HepG2 (cell line): ENCODE measurements at places on chromosomes 4 and X.

GRCh38 chr4:19177616-19178015 is 1074.1 kb upstream of the SLIT2 start:
- DNase-seq: no peak

DNA sequence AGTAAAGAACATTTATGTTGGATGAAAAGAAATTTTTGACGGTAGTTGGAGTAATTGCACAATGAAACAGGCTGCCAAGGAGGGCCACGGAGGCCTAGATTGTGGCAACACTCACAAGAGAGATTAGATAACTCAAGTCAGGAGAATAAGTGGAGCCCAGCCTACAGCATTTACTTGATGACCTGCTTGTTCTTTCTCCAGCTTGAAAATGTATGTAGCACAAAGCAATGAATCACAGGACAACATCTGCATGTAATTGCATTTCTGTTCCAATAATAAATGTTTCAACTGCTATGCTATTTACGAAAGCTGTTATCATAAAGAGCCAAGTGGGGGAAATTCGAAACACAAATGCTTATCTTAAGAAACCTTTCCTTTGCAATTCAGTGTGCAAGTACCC is 221.2 kb upstream of the MID1 start:
- DNase-seq: no peak

- DNase-seq: no peak
These were observed 983.7 kb downstream of the STIM2 start for GRCh38 chr4:27844376-27844775.

- no peak for DNase-seq
These were observed 25.6 kb upstream of the CORIN start for GRCh38 chr4:47863486-47863885.

GRCh38 chr4:3085948-3086670 is 11.6 kb downstream of the HTT start:
- no peak for DNase-seq

DNA sequence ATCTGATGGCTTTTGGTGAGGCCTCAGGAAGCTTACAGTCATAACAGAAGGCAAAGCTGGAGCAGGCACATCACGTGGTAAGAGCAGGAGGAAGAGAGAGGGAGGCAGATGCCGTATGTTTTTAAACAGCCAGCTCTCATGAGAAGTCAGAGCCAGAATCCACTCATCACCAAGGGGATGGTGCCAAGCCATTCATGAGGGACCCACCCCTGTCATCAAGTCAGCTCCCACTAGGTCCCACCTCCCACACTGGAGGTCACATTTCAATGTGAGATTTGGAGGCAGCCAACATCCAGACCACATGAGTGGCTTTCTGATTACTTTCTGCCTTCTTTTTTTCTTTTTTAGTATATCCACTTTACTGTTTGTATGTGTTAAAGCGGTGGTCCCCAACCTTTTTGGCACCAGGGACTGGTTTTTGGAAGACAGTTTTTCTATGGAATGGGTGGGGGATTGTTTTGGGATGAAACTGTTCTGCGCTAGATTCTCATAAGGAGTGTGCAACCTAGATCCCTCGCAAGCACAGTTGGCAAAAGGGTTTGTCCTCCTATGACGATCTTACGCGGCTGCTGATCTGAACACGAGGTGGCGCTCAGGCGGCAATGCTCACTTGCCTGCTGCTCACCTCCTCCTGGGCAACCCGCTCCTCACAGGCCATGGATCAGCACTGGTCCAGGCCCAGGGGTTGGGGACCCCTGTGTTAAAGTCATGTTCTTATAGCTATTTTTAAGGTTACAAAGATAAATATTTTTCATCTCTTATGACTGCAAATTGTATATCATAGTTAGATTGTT is 61.7 kb downstream of the SLIT2 start:
- peak; percentile 21 for DNase-seq

DNA sequence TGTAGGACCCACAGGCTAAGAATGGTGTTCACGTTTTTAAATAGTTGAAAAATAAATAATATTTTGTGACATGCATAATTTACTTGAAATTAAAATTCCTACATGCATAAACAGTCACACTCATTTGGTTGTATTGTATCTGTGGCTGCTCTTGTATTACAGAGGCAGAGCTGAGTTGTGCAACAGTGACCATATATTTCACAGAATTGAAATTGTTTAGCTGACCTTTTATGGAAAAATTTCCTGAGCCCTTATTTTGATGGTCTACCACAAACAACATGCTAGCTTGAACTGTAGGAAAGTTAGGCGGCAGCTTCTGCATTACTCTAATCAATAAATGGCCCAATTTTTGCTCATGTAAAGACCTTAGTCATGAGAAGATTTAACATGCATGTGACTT is 633.4 kb upstream of the AADAT start:
- no peak for DNase-seq

DNA sequence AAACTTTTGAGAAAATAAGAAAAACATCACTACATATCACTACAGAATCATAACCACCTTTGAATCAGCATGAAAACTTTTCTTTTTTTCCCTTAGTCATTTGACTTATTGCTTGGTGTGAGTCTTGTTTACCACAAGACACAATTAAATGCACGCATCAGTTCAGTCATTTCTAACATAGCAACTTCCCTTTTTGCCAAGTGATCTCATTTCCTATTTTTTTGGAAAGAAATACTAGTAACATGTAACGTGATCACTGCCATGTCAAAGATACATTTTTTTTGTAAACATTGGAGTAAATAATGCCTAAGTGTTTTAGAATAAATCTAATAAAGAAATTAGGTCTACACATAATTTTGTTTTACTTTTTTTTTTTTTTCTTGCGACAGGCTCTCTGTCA is 5.1 kb upstream of the CXCL8 start:
- DNase-seq: no peak

- peak; percentile 37 for DNase-seq
These were observed 9.3 kb downstream of the PAGE4 start for GRCh38 chrX:49838374-49838773.

GRCh38 chr4:83171436-83172039 is 57.0 kb upstream of the PLAC8 start:
- peak; percentile 70 for DNase-seq

DNA sequence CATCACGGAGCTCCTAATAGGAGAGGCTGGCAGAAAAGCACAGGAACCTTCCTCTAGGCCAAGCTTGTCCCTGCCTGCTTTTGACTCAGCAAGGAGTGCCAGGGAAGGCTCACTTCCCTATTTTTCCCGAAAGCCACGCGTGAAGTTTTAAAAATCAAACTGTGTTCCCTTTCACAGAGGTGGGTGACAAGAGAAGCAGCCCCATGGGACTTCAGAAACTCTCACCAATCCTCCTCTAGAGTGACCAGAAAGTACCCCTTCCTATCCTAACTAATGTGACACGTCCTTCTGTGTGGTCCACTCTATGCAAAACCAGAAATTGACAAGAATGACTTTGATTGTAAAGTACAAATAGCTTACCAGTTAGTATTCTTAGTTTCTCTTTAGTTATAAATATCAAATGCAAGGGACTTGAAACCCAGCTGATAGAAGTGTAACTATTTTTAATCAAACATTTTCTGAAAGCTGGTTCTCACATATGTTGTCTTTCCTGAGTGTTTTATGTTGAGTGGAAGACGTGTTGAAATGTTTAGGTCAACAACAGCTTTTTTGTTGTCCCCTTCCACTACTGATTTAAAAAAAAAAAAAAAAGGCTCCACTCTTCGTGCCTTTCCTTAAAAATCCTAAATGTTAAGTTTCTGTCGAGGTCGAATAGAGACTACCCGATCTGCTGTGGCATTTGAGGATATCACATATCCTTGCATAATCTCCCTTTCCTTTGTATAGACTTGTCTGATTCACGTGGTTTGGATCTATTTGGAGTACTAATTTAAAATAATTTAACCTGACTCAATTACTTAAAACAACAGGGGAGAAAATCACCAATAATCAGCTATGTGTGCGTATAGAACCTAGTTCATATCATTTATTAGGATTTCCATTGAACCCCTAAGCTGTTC is 42.1 kb downstream of the NFKB1 start:
- DNase-seq: no peak

GRCh38 chr4:10129196-10130177 is 12.9 kb upstream of the WDR1 start:
- no peak for DNase-seq

DNA sequence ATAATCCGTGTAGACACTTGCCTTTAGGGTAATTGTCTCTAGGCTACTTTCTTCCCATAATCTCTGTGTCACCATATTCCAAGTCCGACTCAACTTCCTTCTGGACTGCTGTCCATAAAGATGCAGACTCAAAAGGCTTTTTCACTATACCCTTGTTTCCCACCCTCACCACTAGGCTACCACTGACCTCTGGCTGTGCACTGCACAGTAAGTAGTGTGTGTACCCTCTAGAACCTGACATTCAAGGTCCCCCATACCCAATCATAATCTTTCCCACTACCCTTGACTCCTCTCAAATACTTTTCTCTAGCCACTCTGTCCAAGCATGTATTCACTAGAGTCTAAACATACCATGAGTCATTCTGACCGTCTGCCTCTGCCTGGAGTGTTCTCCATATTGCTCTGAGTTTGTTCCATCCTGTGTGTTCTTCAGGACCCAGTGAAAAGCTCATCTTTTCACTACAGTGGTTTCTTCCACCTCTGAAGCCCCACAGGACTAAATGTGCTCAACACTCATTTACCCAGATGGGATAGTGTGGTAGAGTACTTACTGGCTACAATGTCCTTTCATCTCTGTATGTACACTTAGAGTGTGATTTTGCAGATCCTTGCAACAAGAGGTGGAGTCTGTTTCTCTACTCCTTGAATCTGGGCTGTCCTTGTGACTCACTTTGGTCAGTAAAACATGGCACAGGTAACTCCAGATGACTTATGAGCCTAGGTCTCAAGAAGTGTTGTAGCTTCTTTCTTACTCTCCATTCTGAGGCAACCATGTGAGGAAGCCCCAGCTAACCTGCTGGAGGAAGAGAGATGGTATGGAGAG is 17.4 kb downstream of the JADE3 start:
- no peak for DNase-seq

- DNase-seq: no peak
These were observed 287.0 kb upstream of the RASGEF1B start for GRCh38 chr4:81758574-81759264.

DNA sequence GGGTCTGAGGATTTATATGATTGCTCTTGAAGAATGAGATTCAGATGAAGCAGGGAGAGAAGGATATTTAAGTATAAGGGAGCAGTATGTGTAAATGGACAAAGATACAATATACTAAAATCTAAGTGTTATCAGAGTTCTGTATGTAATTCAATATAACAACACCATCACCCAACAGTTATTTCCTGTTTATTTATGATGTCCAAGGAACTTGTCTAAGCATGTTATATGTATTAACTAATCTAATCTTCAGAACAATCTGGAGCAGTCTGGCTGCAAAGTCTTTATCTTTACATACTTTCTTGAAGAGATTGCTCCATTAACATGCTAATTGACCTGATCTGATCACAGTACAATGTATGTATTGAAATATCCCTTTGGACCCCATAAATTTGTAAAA is 203.8 kb upstream of the WDFY3 start:
- no peak for DNase-seq

- no peak for DNase-seq
These were observed 60.1 kb upstream of the XAGE1B start for GRCh38 chrX:52576946-52577345.

- DNase-seq: no peak
These were observed 82.4 kb downstream of the AFAP1 start for GRCh38 chr4:7857238-7857701.

DNA sequence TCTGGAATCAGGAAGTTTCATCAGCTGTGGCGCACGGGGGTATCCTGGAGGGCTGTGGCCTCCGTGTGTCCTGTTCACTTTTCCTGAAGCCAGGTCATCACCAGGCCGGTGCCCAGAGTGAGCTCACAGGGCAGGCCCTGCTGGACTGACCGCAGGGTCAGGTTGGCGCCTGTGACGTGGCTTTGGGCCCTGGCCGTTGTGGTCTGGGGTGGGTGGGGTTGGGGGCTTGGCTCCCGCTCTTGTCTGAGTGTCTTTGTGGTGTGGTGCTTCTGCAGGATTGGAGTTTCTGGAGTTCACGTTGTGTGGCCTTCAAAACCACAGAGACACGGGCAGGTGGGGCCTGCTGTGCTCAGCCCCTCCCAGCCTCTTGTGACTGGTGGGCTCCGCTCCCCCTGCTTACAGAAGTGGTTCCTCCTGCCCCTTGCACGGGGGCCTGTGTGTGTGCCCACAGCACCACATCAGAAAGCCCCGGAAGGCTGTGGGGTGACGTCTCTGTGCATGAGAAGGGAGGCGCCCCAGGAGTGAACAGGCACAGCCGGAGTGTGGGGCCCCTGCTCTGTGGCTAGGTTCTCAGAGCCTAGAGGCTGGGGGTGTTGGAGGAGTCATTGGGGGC is 9.5 kb downstream of the RGS12 start:
- DNase-seq: no peak

DNA sequence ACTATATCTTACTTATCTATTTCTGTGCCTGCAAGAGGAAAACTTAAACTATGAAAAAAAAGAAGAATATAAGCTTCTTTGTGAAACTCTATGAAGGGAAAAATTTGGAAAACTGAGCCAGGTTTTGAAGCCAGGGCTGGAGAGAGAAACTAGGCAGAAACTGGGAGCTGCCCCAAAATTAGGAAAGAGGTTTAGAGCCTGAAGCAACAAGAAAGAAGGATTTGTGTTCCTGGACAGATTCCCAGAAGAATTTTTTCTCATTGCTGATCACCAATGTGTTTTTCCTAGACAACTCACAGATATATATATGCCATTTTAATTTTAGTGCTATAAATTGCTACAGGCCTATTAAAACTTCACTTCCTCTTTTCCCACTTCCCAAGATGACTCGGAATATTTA is 245.0 kb upstream of the GEMIN8 start:
- no peak for DNase-seq

GRCh38 chr4:159370286-159370685 is 267.4 kb downstream of the RAPGEF2 start:
- no peak for DNase-seq

DNA sequence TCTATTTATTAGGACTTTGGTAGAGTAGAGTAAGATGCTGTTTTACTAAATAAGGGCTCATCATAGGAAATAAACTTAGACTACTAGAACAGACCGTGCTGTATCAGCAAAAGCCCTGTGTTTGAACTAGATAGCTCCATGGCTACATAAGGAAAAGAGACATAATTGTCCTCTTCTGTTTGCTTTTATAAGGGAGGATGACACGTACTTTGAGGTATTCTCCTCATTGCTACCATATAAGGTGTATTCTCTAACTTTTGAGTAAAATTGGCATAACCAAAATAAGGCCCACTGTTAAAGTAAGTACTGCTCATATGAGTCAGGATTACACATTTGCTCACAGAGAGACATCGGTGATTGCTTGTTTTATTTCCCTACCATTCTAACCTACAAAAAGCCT is 64.3 kb downstream of the PDLIM5 start:
- DNase-seq: peak; percentile 76

GRCh38 chr4:137610960-137611359 is 78.7 kb upstream of the PCDH18 start:
- peak; percentile 1 for DNase-seq

DNA sequence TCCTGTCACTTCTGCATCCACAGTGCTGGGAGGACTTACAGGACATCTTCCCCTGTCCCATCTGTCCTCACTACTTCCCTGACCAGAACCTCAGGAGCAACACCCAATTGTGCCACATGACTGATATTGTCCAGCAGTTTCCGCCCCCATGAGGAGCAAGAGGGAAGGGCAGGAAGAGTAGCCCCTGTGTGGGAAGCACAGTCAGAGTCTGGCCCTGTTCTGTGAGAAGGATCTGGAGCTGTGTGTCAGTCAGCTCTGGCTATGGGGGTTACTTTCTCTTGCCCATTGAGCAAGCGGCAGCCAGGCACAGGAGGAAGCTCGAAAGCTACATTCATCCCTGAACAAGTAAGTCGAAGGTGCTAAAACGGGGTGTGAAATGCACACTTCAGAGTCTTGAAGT is 14.8 kb upstream of the TRIM60 start:
- DNase-seq: peak; percentile 28

GRCh38 chrX:148069759-148070503 is 88.8 kb downstream of the FMR1NB start:
- no peak for DNase-seq
